Activated CD4-positive, alpha-beta T cell treated with anti-CD3 and anti-CD28 coated beads for 36 hours (primary cell): ENCODE measurements at places on chromosomes 1 and 21. TPM values are rescaled to one million over a fixed set of nuclear protein-coding genes. Genes with fewer than 3 reads are reported as not detected.

The NUP210L gene
- total RNA-seq, result 0.04 TPM

The BARHL2 gene
- not detected for total RNA-seq

The TTC3 gene
- 65.1 TPM for total RNA-seq

The SLC9C2 gene
- not detected for total RNA-seq
